ENCODE measurements at places on chromosomes 7 and 10.

DNA sequence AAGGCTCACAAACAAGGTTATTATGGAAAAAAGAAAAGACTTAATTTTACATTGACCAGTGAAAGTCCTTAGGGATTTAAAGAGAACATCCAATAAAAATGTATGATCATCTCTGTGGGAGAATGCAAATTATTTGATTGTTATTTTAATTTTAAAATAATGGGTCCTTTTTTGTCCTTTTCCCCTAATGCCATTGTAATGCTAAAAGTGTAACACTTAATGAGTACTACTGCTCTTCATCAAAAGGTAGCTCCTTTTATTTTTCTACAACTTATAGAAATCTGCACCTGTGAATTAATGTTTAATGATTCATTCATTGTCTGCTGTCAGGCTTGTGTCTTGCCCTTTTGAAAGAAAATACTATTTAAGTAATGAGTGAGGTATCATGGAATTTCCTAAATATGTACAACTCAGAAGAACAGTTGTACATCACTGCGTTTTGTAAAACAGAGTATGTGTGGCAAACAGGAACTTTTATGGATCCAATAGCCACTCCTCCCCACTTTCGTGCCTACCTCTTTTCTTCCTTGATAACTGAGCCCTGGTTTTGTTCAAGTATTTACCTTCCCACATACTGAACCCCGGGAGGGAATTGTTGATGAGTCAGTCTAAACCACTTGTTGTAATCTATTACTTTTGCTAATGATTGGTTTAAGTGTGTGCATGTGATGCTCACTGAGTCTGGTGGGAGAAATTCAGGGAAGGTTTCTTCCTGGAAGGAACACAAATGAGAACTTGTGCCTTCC, 19.9 kb upstream of the TRUB1 start:
- no peak for ATAC-seq

- ATAC-seq = no peak
Measured at GRCh38 chr10:122455376-122456079, 1.1 kb downstream of the ARMS2 start.

DNA sequence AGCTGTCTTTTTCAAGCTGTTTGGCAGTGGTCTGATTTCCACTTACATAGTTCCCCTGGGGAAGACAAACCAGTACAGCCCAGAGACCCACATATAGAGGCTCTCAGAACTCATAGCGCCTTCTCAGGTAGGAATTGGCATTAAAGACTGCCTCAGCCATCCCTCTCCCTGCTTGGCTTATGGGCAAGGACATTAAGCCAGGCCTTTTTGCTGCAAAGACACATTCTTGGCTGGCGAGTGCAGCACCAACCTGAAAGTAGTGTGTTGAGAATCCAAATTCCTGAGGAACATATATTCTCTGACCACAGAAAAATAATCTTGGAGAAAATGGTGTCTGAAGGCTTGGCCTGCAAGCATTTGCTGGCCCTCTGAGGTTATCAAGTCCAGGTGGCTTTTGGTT, 39.2 kb upstream of the HPS1 start:
- no peak for ATAC-seq

GRCh38 chr10:43040482-43041256, 36.2 kb upstream of the RET start:
- ATAC-seq = no peak

DNA sequence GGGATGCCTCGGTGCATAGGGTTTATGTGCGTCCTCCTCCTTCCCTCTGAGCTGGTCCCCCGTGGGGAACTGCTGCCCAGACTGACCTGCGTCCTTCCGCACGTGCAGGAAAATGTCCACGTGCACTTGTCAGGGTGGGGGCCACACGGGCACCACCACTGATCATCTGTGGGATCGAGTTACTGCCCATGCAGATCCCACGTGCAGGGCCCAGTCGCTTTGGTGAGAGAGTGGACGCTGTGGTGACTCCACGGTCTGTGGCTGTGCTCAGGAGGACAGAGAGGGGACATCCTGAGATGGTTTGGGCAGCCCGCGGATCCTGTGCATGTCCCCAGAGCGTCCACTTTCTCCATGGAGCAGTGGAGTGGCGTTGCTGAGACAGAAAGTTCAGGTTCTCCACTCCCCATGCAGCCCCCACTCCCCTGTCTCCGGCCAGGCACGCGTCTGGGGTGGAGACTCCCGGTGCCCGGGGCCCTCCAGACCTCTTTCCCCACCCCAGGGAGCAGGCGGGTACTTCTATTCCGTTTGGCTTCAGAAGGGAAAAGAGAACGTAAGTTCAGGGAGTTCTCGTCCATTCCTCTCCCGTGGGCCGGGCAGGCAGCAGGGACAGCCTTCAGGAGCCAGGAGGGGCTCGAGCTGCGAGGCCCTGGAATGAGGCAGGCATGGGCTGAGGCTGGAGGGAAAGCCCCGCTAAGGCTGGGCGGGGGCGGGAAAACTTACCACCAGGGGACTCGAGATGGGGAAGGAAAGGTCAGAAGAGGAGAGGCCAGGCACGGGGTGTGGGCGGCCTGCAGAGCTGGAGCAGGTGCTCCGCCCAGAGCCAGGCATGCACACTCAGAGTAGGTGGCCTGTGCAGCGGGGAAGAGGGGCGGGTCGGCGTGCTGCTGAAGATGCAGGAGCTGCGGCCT, 59.9 kb downstream of the EGFR start:
- ATAC-seq = no peak

DNA sequence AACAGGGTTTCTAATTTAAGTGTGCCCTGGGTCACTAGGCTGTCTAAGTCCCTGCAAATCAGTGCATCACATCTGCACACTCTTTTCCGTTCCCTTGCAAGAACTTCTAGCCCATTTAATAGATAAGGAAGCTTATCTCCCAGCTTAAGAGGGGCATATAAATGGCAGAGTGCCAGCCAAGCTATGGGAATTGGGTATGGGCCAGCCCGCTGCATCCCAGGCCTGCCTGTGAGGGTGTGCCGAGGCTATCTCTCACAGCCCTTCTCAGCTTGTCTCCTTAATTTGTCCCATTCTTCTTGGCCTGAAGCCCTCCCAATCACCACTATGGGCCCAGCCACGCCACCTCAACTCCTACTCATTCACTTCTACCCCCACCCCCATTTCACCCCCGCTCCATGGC, 14.7 kb downstream of the AQP1 start:
- ATAC-seq = no peak

GRCh38 chr7:117158941-117159697, 163.7 kb downstream of the WNT2 start:
- no peak for ATAC-seq

DNA sequence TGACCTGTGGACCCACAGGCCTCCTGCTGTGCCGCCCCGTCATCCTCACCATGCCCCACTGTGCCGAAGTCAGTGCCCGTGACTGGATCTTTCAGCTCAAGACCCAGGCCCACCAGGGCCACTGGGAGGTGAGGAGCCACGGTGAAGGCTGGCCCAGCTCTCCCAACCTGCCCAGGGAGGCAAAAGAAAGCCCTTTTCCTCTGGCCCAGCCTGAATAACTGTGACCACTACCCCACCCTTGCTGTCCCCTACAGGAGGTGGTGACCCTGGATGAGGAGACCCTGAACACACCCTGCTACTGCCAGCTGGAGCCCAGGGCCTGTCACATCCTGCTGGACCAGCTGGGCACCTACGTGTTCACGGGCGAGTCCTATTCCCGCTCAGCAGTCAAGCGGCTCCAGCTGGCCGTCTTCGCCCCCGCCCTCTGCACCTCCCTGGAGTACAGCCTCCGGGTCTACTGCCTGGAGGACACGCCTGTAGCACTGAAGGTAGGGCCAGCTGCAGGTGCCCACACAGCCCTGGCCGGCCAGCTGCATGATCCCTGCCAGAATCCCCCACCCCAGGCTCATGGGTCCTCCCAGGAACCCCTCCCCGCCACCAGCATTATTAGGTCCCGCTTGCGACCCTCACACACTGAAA, 25.5 kb upstream of the SLC29A3 start:
- no peak for ATAC-seq

GRCh38 chr7:131459256-131459655, 97.2 kb downstream of the PODXL start:
- ATAC-seq = no peak

DNA sequence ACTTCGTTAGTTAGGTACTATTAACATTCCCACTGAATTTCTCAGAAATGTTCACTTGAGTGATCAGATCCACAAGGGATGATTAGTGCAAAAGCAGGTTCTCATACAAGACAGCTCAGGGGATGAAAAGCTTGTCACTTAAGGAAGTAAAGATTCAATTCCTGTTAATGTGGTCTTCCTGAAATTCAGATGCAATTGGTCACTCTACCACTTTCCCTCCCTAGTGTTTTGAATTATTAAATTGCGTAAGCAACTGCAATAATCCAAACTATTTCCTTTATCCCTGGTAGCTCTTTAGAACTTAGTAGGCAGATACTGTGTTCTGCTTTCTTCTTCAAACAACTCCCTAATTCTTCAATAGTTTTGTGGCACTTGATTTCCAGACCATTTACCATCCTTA, 121.4 kb downstream of the MAGI2 start:
- no peak for ATAC-seq

- ATAC-seq = no peak
Measured at GRCh38 chr7:106614751-106615150, 46.2 kb downstream of the CCDC71L start.

GRCh38 chr7:159008417-159008816, 136.2 kb downstream of the VIPR2 start:
- ATAC-seq = no peak

GRCh38 chr10:77603534-77603927, 34.1 kb downstream of the KCNMA1 start:
- no peak for ATAC-seq

GRCh38 chr10:103645141-103646054, 151.9 kb downstream of the NEURL1 start:
- no peak for ATAC-seq

GRCh38 chr10:4255751-4256150, 470.7 kb upstream of the KLF6 start:
- no peak for ATAC-seq

DNA sequence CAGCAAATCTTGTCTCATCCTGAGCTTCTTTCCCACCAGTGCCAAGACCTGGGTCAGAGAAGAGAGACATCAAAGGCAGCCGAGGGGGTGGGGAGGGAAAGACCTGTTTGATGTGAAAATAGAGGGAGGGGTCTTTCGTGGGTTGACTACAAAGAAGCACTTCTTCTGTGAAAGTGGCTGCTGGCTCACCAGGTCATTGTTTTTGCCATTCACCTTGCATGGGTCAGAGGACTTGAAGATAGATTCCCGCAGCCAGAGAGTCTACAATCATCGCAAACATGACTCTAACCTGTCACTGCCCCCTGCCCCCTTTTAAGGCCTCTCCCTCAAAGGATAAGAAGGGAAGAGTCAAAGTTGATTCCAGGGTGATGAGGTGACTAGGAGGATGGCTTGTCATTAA, 166.1 kb upstream of the BMPER start:
- ATAC-seq = no peak

DNA sequence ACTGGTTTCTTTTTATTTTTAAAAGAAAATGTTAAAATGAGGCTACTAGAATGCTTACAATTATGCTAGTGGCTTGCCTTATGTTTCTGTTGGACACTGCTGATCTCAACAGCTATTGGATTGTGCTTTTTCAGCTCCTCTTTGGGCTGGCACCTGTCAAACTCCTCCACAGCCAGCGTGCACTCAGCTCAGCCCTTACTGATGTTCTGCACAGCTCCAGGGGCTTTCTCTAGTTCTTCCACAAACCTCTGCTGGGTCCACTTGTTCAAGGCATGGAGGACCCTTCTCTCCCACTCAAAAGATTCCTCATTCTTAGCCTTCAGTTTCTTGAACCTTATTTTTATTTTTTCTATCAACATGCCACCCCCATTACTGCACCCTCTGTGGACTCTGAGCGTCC, 96.0 kb downstream of the VIPR2 start:
- ATAC-seq = no peak

DNA sequence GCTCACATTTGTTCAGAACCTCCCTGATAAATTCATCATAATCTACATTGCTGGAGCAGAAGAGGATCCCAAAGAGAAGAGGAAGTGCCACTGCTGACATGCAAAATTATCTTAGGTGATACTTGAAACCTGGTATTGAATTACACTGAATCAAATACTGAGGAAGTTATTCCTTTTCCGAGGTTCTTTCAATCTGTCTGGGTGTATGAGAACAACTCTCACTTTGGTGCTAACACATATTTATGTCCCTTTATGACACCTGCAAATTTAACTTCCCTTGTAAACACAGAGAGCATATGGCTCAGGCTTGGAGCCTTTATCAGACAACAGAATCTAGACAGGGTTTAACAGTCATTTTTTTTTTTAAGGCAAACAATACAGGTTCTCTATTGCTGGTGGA, 131.4 kb downstream of the SRPK2 start:
- ATAC-seq = no peak

GRCh38 chr10:128863411-128863810, 603.6 kb upstream of the MGMT start:
- no peak for ATAC-seq

DNA sequence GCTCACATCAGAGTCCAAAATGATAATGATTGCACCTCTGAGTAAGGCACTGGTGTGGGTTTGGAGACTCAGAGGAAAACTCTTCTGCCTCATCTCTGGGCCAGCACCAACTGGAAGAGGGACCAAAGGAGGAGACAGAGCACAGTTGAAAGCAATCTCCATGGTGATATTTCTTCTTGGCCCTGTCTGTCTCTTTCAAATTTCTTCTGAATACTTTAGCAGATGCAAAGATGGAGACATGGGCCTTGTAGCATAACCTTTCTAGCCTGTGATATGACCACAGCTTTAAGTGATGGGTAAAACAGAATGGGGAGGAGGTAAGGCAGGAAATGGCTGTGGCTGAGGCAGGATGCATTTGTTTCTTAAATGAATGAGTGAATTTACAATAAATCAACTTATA, 12.2 kb upstream of the GIMAP7 start:
- peak; percentile 58 for ATAC-seq

GRCh38 chr10:79436850-79437103, 8.6 kb downstream of the ZCCHC24 start:
- no peak for ATAC-seq

- no peak for ATAC-seq
Measured at GRCh38 chr7:32477649-32477980, 12.6 kb downstream of the LSM5 start.

GRCh38 chr7:141641876-141642275, 60.1 kb downstream of the DENND11 start:
- ATAC-seq = no peak

- ATAC-seq = no peak
Measured at GRCh38 chr7:5532536-5533335, 109.1 kb upstream of the TNRC18 start.

GRCh38 chr7:14069961-14070360, 80.5 kb upstream of the ETV1 start:
- no peak for ATAC-seq

- ATAC-seq = no peak
Measured at GRCh38 chr10:21022821-21023220, 125.7 kb upstream of the NEBL start.

DNA sequence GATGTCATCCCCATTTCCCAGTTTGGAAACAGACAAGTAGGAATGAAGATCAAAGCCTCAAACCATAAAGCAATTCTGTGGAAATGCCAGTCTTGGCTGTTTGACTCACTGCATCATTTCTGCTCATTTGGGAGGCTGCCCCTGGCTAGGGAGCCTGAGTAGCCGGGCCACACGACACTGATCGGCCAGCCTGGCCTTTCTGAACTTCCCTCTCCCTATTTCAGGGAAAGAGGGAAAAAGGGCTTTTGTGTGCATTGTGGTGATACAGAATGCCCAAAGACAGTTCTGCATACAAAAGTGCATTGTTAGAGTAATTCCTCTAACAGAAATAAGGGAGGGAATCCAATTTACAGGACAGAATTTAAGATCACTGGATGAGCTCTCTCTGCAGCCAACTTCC, 41.7 kb upstream of the OPALIN start:
- ATAC-seq = no peak

GRCh38 chr10:21969326-21970287, 33.9 kb downstream of the DNAJC1 start:
- ATAC-seq = peak; percentile 28

GRCh38 chr10:112938808-112939482, 11.1 kb upstream of the TCF7L2 start:
- ATAC-seq = no peak

Measured in activated CD4-positive, CD25-positive, alpha-beta regulatory T cell treated with anti-CD3 and anti-CD28 coated beads, Interleukin-2, amount 50 U/mL, for 24 hours (primary cell).